ENCODE measurements at places on chromosomes 6 and 20.

DNA sequence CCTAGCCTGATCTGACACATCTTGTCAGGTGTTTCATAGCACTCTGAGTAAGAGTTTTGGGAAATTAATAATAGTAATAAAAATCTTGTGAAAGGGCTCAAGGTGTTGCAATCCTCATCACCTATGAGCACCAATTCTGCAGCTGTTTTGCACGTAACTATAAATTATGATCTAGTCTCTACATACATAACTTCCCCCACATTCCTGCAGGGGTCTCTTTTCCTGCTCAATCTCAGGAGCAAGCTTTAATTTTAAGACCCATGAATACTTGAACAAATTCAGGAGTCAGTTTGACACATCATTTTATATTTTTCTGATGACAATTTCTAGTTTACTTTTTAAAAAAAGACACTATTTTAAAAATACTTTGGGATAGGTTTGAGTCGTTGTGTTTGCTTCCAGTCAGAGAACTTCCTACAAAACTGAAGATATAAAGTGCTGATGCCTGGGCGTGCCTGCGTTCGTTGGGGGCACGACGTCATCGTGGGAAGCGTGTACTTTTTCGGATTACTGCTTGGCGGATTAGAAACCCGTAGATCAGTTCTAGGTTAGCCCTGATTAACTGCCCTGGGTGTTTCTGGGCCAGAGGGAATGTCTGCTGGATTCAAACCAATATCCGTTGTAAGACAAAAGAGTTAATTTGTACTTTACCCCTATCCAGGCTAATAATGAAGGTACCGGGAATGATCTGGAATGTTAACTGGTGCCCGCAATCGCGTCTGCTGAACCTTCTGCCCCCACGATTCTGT, 1.0 kb upstream of the E2F3 start:
- peak; percentile 37 for DNase-seq

GRCh38 chr6:131733376-131734016, 22.7 kb upstream of the CTAGE9 start:
- peak; percentile 16 for DNase-seq

- no peak for DNase-seq
Observed at GRCh38 chr20:48527771-48528170, 300.0 kb downstream of the PREX1 start.

DNA sequence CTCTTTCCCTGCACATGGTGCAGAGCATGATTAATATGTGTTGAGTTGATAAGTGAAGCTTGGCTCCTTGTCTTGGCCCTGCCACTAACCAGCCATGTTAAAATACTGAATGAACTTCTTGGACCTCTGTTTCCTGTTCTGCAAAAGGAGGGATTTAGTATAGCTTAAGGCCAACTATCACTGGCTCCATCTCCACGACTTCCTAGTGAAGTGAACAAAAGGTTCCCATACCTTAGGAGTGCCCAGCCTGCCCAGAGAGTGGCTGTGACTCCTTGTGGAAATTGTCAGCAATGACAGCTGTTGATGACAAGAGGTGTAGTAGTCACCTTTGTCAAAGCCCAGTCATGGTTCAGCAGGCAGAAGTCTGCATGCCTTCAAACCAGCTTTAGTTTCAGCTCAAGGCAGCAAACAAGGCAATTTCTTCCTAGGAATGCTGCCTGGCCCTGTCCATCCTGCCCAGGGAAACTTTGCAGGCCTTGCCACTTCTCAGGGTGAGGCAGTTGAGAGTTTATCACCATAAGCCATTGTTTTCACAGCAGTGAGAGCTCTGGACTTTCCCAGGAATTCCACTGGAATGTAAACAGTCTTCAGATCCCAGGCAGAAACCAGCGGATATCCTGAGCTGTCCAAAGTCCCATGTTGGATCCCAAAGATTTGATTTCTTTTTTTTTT, 169.7 kb upstream of the TNFAIP3 start:
- DNase-seq, result peak; percentile 75

DNA sequence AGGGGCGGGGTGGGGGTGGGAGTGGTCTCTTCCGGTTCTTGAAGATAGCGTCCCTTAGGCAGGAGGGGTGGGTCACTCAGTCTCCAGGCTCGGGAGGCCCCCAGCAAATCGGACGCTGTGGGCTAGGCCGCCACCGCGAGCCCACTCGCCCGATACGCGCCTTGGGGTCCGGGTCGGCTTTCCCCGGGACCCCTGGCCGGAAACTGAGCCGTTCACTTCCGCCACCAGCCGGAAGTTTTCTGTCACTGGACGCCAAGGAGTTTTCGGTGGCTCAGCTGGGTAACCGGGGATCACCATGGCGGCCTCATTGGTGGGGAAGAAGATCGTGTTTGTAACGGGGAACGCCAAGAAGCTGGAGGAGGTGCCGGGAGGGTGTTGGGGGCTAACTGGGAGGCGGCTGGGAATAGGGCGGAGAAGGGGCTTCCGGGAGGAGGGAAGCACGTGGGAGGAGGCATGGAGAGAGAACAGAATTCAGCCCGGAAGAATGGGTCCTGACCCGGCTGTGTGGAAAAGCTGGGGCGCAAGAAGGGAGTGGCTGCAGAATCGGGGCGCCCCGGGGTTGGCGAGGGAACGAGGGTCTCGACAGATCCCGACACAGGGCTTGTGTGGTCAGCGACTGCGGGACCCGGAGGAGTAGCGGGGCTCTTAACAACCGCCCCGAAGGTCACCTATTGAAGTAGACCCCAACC, at the start of gene ITPA:
ITPA (plus strand) TSS at position 242 of the 689 bp plus-strand sequence; CDS start at position 296, 54 bp downstream.
- DNase-seq, result peak; percentile 37

- peak; percentile 5 for DNase-seq
Observed at GRCh38 chr6:75931011-75931680, 141.3 kb downstream of the IMPG1 start.

- no peak for DNase-seq
Observed at GRCh38 chr6:90293319-90293953, 3.2 kb downstream of the BACH2 start.

GRCh38 chr6:22925920-22926789, 356.8 kb downstream of the HDGFL1 start:
- DNase-seq, result no peak

GRCh38 chr20:51067792-51068191, 44.9 kb upstream of the KCNG1 start:
- no peak for DNase-seq

GRCh38 chr6:75993236-75994162, 79.0 kb downstream of the IMPG1 start:
- no peak for DNase-seq

DNA sequence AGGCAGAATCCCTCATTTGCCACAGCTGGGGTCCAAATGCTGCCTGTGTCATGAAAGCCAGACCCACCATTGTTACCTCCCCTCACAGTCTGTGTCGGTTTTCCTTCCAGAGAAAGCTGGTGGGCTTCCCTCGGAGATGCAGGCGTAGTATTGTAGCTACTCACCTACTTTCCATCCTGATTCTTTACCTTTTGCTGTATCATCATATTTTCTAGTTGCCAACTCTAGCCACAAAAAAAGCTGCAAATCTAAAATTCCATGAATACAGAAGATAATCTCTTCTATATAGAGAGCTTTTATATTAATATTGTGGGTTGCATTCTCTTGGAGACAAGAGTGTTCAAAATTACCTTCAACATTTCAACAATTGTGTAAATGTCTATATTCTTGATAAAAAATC, 98.0 kb upstream of the LAMP5 start:
- DNase-seq, result no peak

- DNase-seq, result no peak
Observed at GRCh38 chr20:5722927-5723326, 27.3 kb upstream of the SHLD1 start.

GRCh38 chr6:84002226-84002625, 31.3 kb upstream of the MRAP2 start:
- DNase-seq, result no peak

DNA sequence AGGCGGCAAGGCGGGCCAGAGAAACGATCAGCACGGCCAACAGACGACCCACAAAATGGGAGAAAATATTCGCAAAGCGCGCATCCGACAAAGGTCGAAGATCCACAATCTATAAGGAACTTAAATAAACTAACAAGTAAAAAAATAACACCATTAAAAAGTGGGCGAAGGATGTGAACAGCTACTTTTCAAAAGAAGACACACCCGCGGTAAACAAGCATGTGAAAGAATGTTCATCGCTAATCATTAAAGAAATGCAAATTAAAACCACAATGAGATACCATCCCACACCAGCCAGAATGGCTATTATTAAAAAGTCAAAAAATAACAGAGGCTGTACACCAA, 117.8 kb upstream of the SIRPA start:
- no peak for DNase-seq

- DNase-seq, result peak; percentile 38
Observed at GRCh38 chr6:42251500-42251899, 33.8 kb upstream of the MRPS10 start.

DNA sequence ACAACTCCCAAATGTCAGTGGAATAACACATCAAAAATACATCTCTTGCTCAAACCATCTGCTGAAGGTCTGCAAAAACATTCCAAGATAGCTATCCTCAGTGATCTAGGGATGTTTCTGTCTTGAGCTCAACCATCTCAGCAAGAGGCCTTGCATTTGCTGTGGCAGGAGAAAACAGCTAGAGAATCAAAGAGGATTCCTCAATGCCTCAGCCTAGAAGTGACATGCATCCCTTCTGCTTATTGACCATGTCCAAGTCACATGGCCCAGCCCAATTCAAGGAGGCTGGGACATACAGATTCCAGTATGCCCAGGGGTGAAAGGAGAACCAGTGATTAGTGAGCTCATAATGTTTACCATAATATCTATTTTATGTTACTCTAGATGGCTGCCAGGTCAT, 269.5 kb downstream of the PLCB1 start:
- DNase-seq, result no peak

GRCh38 chr6:155067956-155068615, 73.0 kb downstream of the TIAM2 start:
- no peak for DNase-seq

DNA sequence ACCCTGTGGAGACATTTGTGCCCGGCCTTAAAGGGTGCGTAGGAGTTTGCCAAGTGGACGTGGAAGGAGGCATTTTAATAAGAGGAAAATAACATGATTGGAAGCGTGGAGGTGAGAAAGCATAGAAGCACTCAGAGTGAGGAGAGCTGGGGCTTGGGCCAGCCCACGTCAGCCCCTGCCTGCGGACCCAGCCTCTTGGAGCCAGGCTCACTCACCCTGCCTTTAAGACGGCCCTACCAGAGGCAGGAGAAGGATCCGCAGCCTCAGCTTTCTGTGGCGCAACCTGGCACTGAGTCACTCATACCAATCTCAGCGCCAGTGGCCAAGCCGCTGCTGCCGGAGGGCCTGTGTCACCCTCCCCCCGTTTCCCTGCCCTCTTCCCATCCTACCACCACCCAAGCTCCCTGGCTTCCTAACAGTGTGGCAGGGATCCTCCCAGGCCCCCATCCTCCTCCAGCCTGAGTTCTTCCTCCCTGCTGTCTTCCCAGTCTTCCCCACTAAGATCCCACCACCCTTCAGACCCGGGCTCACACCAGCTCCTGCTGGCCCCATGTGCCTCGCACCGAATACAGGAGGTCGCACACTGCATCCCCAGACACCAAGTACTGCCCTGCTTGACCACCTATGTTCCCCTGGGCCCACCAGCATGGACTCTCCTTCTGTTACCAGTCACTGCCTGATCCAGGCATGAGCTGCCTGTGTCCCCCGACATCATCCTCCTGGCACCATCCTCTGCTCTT, 285.2 kb downstream of the UST start:
- peak; percentile 89 for DNase-seq

- DNase-seq, result no peak
Observed at GRCh38 chr20:33566781-33567603, 77.1 kb downstream of the CBFA2T2 start.

DNA sequence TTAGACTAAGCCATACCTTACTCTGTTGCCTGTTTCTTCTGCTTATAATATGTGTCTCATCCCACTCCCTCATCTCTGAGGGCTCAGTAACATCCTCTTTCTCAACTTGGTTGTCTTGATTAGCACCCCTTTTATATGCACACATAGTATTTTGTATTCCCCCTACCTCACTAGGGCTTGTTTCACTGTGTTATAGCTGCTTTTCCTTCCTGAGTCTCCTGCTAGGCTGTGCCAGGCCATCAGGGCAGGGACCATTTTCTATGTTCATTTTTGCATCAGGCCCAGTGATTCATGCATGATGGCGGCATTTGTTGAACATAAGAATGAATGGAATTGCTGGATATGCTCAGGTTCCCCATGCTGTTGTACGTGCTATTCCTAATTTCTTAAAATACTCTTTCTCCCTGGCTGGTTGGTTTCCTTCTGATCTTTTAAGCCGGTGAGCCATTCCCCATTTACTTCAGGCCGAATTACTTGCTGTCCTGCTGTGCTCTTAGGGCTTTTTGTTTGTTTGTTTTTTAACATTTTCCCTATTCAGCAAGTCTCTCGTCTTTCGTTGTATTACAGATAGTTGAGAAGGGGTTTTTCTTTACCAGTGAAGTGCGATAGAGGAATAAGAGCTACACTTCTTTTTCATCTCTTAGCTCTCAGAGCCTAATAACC, 183.2 kb downstream of the CARMIL1 start:
- DNase-seq, result no peak

DNA sequence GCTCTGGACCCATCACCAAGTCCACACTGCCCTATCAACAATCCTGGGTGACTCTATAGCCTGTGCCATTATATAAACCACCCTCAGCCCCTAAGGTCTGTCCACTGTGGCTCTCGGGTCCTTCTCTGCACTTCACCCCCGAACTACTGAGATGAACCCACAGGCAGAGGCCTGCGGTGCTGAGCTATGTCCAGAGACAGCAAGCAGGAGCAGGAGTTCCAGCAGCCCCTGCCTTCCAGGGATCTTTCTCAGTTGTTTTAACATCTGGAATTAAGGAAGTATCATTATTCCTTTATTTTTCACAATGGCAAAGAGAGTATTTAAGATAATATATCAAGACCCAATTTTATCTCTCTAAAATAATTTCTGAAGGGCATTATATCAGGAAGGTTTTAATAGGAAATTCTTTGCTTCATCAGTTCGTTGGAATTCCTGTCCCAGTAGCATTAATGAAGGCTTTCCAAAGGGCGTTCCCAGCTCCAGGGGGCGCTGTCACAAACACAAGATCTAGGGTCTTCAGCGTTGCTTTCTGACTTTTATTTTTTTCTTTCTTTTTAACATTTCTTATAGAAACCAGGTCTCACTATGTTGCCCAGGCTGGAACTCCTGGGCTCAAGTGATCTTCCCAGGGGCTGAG, 27.3 kb downstream of the RRBP1 start:
- peak; percentile 72 for DNase-seq

DNA sequence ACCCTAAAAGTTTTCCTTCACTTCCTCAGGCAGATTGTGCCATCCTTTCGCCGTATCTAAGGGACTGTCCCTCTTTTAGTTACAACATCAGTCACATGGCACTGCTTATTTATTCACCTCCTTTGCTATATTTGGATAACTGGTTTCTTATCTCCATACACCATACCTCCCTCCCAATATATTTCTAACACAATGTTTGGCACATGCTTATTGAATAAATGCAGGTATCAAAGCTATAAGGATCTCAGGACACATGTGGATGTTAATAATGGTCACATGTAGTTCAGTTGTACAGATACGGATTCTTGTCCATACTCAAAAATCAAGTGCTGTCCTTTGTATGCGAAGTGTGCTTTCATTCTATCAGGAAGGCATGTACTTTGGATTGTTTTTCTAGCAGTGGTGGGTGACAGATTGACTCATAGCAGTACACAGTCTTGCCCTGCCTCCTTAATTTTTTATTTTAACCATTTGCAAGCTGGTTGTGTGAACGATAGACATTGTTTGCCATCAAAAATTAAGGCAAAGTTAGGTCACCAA, 407.1 kb upstream of the RUNX2 start:
- no peak for DNase-seq

Measured in cardiac fibroblast (primary cell).